ENCODE measurements at places on chromosomes 7 and 10. TPM values are rescaled to one million over a fixed set of nuclear protein-coding genes. Genes with fewer than 3 reads are reported as not detected.

DNA sequence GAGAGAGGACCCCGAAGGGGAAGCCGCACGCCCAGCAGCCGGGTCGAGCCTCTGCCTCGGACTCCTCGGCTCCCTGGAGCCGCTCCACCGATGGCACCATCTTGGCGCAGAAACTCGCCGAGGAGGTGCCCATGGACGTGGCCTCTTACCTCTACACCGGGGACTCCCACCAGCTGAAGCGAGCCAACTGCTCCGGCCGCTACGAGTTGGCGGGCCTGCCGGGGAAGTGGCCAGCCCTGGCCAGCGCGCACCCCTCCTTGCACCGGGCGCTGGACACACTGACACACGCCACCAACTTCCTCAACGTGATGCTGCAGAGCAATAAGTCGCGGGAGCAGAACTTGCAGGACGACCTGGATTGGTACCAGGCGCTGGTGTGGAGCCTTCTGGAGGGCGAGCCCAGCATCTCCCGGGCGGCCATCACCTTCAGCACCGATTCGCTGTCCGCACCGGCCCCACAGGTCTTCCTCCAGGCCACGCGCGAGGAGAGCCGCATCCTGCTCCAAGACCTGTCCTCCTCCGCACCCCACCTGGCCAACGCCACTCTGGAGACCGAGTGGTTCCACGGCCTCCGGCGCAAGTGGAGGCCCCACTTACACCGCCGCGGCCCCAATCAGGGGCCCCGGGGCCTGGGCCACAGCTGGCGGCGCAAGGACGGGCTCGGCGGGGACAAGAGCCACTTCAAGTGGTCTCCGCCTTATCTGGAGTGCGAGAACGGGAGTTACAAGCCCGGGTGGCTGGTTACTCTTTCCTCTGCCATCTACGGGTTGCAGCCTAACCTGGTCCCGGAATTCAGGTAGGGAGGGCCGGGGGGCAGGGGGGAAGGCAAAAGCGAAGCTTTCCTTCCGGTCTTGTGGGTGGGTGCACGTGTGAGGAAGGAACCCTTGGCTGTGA lies 973 bp downstream of the GPR158 start:
- peaks cover 28% of the 10 kb centered on the region for H3K27me3 ChIP-seq
- peaks cover 13% of the 10 kb centered on the region for H3K4me1 ChIP-seq
- H3K27ac ChIP-seq: no peak overlapping the region
- no peaks in the 10 kb centered on the region for H3K36me3 ChIP-seq
- no peak overlapping the region for H3K4me3 ChIP-seq
- no peak for DNase-seq

- H3K4me1 ChIP-seq: no peaks in the 10 kb centered on the region
- DNase-seq: no peak
- H3K4me3 ChIP-seq: no peak overlapping the region
- H3K36me3 ChIP-seq: no peaks in the 10 kb centered on the region
These were observed 810.7 kb downstream of the PHTF2 start for GRCh38 chr7:78609281-78609680.

GRCh38 chr10:27611744-27612550 lies 107.8 kb downstream of the RAB18 start:
- H3K27ac ChIP-seq: no peak overlapping the region
- no peak for DNase-seq
- H3K36me3 ChIP-seq: no peaks in the 10 kb centered on the region
- no peaks in the 10 kb centered on the region for H3K27me3 ChIP-seq

- no peak for DNase-seq
- no peak overlapping the region for H3K27ac ChIP-seq
- no peak overlapping the region for H3K4me3 ChIP-seq
These were observed 52.9 kb downstream of the NRAP start for GRCh38 chr10:113610631-113611601.

GRCh38 chr10:24503461-24504320 lies 220.0 kb downstream of the ARHGAP21 start:
- DNase-seq: no peak
- H3K36me3 ChIP-seq: no peaks in the 10 kb centered on the region
- H3K4me1 ChIP-seq: no peaks in the 10 kb centered on the region
- H3K27me3 ChIP-seq: no peaks in the 10 kb centered on the region
- no peak overlapping the region for H3K27ac ChIP-seq

- no peaks in the 10 kb centered on the region for H3K36me3 ChIP-seq
- no peaks in the 10 kb centered on the region for H3K27me3 ChIP-seq
- no peak for DNase-seq
- no peaks in the 10 kb centered on the region for H3K4me1 ChIP-seq
These were observed 108.5 kb downstream of the FAM107B start for GRCh38 chr10:14665865-14666857.

DNA sequence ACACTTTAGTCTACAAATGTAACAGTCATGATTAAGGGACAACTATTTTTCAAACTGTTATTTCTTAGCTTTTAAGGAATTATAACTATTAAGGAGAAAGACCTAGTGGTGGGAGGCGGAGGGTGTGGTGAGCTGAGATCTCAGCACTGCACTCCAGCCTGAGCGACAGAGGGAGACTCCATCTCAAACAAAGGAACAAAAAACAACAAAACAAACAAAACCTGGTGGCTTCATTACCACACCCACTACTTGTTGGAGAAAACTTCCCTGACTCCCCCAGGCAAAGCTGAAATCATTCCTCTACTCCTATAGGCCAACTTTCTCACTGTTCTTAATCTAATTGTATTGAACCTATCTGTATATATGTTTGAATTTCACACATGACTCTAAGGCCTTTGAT lies 3.2 kb downstream of the POLR1F start:
- DNase-seq: no peak
- H3K4me1 ChIP-seq: peaks cover 5% of the 10 kb centered on the region
- no peak overlapping the region for H3K27ac ChIP-seq
- no peaks in the 10 kb centered on the region for H3K27me3 ChIP-seq

- no peaks in the 10 kb centered on the region for H3K27me3 ChIP-seq
- no peak for DNase-seq
- no peak overlapping the region for H3K27ac ChIP-seq
- H3K4me1 ChIP-seq: no peaks in the 10 kb centered on the region
These were observed 13.9 kb upstream of the DNAJC1 start for GRCh38 chr10:22017283-22018020.

- H3K4me3 ChIP-seq: no peak overlapping the region
- H3K4me1 ChIP-seq: no peaks in the 10 kb centered on the region
- no peak for DNase-seq
- H3K36me3 ChIP-seq: no peaks in the 10 kb centered on the region
- H3K27me3 ChIP-seq: no peaks in the 10 kb centered on the region
These were observed 924.5 kb upstream of the MBL2 start for GRCh38 chr10:53697038-53697437.

DNA sequence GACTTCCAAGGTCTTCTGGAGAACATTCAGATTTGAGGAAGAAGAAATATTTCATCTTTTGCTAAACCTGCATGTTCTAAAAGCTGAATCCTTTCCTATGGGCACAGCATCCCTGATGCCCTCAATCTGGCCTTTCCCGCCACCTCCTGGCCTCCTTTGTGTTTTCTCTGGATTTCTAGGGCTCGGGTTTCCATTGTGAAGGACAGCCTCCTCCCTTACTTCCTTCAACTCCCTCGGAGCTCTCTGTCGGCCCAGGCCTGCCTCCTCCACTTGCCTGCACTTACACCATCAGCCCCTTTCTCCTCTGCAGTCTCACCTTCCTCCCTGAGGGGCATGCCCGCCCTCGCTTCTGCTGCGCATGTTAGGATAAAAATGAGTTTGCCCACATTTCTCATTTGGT lies 75.4 kb downstream of the WIPF3 start:
- DNase-seq: no peak
- no peaks in the 10 kb centered on the region for H3K4me1 ChIP-seq
- no peaks in the 10 kb centered on the region for H3K36me3 ChIP-seq
- H3K27me3 ChIP-seq: no peaks in the 10 kb centered on the region
- no peak overlapping the region for H3K27ac ChIP-seq

GRCh38 chr7:5361446-5362127 lies 62.0 kb downstream of the TNRC18 start:
- H3K4me1 ChIP-seq: no peaks in the 10 kb centered on the region
- no peak for DNase-seq
- H3K4me3 ChIP-seq: no peak overlapping the region
- H3K27ac ChIP-seq: no peak overlapping the region
- H3K27me3 ChIP-seq: no peaks in the 10 kb centered on the region
- no peaks in the 10 kb centered on the region for H3K36me3 ChIP-seq

DNA sequence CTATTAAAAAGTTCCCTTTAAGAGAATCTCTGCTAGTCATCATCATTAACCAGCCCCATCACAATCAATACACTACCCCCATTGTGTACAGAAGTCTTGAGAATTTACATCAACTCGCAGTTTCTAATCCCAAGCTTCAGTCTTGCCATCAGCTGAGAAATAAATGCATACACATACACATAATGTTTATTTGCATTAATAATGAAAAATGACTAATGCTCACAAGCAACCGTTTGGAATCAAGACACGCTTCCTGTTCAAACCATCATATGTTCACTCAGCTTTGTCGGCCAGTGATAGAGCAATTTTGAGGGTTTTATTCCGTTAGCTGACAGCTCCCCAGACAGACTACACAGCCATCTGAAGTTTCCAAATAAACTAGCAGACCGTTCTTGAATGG lies 287.1 kb downstream of the SFMBT2 start:
- H3K27ac ChIP-seq: no peak overlapping the region
- no peaks in the 10 kb centered on the region for H3K27me3 ChIP-seq
- no peaks in the 10 kb centered on the region for H3K36me3 ChIP-seq
- H3K4me3 ChIP-seq: no peak overlapping the region
- no peak for DNase-seq
- no peaks in the 10 kb centered on the region for H3K4me1 ChIP-seq

DNA sequence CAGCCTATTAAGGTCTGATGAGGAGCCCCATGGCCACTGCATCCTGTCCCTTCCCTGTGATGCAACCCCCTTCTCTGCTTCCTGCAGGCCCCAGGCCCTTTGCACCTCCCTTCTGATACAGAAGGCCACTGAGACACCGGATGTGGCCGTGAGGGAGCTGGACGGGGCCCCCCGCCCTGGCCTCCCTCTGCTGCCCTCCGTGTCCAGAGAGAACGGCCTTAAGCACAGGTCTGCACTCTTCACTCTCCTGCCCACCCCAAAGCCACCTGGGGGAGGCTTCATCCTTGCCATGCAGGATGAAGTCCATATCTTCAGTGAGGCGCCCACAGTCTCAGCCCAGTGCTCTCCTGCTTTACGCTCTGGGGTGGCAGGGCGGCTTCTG lies 86.9 kb upstream of the GNA12 start:
- no peaks in the 10 kb centered on the region for H3K4me1 ChIP-seq
- peaks cover 7% of the 10 kb centered on the region for H3K27me3 ChIP-seq
- no peaks in the 10 kb centered on the region for H3K36me3 ChIP-seq
- DNase-seq: no peak
- no peak overlapping the region for H3K4me3 ChIP-seq
- no peak overlapping the region for H3K27ac ChIP-seq

HDAC9 gene
- polyA plus RNA-seq: 2.7 TPM

MBL2 gene
- 0.04 TPM for polyA plus RNA-seq

HECTD2 gene
- polyA plus RNA-seq: 6.8 TPM

SPAM1 gene
- not detected for polyA plus RNA-seq

EMX2 gene
- 0.51 TPM for polyA plus RNA-seq

COX15 gene
- 13.4 TPM for polyA plus RNA-seq

UPK3BL2 gene
- 2.4 TPM for polyA plus RNA-seq

ADRB1 gene
- 0.54 TPM for polyA plus RNA-seq

ELOVL3 gene
- polyA plus RNA-seq: not detected

AOC1 gene
- 0.10 TPM for polyA plus RNA-seq

SVOPL gene
- polyA plus RNA-seq: 3.0 TPM
